ENCODE measurements at places on chromosomes 11 and 22. TPM values are rescaled to one million over a fixed set of nuclear protein-coding genes. Genes with fewer than 3 reads are reported as not detected.
A peak's percentile ranks its signal among the peaks of the same experiment; 100 is the strongest.

FXYD6 gene
- 107 TPM for total RNA-seq

GRCh38 chr11:95254131-95254704, 23.2 kb upstream of the SESN3 start:
- peak; percentile 86 for DNase-seq

DNA sequence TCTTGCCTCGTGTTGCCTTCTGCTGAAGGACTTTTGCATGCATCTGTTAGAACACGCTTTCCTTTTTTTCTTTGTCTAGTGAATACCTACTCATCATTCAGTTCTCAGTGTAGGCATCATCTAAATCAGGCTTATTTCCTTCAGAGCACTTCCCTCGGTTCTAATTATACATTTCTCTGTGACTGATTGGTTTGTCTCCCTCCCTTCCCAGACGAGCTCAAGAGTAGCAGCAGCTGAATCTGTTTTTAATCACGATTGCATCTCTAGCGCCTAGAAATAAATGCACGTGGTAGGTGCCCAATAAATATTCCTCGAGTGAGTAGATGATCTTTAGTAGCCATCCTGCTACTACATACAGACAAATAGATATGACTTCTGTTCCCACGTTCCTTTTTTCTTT, 6.3 kb downstream of the CEP164 start:
- DNase-seq, result no peak

DNA sequence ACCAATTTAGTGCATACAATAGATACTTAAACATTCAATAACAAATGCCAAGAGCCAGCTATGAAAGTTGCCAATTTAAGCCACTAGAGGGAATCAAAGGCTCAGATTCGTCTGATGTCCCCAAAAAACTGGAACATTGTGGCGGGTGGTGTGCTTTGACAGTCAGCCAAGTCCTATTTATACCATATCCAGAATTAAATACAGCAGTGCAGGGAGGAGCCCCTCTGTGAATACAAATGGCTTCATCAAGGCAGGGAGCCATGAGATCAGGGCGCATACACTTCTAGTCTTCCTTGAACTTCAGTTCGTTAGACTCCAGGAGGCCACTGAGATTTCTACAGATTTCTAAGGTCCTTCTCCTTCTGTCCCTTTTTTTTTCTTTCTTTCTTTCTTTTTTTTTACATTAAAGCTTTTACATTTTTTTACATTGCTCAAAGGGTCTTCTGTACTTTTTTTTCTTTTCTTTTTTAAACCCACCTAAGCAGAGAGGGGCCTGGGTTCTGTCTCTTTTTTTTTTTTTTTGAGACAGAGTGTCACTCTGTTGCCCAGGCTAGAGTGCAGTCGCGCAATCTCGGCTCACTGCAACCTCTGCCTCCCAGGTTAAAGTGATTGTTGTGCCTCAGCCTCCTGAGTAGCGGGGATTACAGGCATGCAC, 41.5 kb upstream of the HSPA8 start:
- no peak for DNase-seq

All from posterior vena cava (tissue), 2 donors.